ENCODE measurements at places on chromosomes 5 and 9. TPM values are rescaled to one million over a fixed set of nuclear protein-coding genes. Genes with fewer than 3 reads are reported as not detected.

Gene SLC6A19
- total RNA-seq = 5.5 TPM

Gene SLC36A1
- 2.3 TPM for total RNA-seq

Gene OR4F3
- not detected for total RNA-seq

GRCh38 chr9:81479573-81479972, 209.8 kb downstream of the TLE1 start:
- H3K27ac ChIP-seq = no peak overlapping the region
- no peak overlapping the region for H3K4me3 ChIP-seq
- no peak for DNase-seq
- no peaks in the 10 kb centered on the region for H3K36me3 ChIP-seq
- H3K27me3 ChIP-seq = no peaks in the 10 kb centered on the region

GRCh38 chr9:91214086-91214485, 147.6 kb downstream of the AUH start:
- H3K27ac ChIP-seq = no peak overlapping the region
- peaks cover 14% of the 10 kb centered on the region for H3K36me3 ChIP-seq
- DNase-seq = no peak
- peaks cover 4% of the 10 kb centered on the region for H3K4me1 ChIP-seq
- no peaks in the 10 kb centered on the region for H3K27me3 ChIP-seq

- peaks cover 55% of the 10 kb centered on the region for H3K4me1 ChIP-seq
- H3K27me3 ChIP-seq = no peaks in the 10 kb centered on the region
- peak; percentile 15 for DNase-seq
- H3K27ac ChIP-seq = no peak overlapping the region
These were observed 3.2 kb downstream of the SNX30 start for GRCh38 chr9:112753725-112754124.
